ENCODE measurements at places on chromosomes 13 and 19.
A peak's percentile ranks its signal among the peaks of the same experiment; 100 is the strongest.

DNA sequence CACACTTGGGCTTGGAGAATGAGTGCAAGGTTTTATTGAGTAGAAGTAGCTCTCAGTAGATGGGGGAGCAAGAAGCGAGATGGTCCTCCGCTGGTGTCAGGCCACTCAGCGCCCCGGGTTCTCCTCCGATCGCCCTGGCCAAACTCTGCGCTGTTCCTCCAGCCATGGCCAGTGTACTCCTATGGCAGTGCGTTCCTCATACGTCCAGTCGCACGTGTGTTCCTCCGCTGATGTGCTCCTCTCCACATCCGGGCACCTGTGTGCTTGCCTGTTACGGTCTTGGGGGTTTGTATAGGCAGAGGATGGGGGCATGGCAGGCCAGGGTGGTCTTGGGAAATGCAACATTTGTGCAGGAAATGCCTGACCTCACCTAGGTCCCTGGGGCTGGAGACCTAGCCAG is 1899.4 kb downstream of the PCDH9 start:
- DNase-seq, result no peak

GRCh38 chr13:25241007-25241406 is 46.3 kb downstream of the MTMR6 start:
- no peak for DNase-seq

DNA sequence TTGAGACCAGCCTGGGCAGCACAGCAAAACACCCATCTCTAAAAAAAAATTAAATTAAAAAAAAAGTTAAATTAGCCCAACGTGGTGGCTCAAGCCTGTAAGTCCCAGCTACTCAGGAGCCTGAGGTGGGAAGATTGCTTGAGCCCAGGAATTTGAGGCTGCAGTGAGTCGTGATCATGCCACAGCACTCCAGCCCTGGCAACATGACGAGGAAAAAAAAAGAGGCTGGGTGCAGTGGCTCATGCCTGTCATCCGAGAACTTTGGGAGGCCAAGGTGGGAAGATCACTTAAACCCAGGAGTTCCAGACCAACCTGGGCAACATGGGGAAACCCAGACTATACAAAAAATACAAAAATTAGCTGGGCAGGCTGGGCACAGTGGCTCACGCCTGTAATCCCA is 2.2 kb upstream of the TMEM161A start:
- no peak for DNase-seq

DNA sequence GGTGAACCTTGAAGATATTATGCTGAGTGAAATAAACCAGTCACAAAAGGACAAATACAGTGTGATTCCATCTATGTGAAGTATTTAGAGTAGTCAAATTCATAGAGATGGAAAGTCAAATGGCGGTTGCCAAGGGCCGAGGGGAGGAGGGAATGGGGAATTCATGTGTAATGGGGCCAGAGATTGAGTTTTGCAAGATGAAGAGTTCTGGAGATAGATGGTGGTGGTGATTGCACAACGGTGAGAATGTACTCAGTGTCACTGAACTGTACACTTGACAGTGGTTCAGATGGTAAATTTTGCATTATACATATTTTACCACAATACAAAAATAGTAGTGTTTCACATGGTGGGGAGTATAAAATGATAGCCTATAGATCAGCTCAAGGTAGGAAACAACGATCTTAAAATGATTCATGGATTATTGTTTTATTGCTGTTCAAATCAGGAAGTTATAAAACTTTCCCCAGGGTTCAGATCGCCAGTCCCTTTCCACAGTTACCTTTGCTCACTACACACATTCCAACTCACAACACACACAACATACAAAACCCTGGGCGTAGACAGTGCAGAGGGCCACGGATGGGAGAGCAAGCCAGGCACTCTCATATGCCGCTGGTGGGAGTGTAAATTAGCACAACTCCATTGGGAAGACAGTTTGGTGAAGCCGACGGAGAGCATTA is 219.9 kb downstream of the ZIC5 start:
- no peak for DNase-seq

DNA sequence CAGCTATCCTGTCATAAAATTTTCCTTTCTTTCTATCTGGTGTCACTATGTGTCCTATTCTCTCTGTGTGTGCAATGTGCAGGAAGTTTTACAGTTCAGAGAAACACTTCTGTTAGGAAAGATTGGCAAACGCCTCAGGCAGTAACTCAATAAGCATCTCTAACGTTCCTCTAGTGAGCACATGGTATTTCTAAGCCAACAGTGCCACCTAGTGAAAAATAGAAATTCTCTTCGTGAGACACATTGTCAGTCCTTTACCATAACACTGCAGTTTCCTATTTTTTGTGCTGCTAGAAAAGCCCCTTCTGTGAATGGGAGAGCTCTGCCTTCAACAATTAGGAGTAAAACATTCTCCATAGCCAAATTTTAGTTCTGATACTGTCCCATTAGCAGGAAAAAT is 50.7 kb downstream of the ZNF723 start:
- no peak for DNase-seq

DNA sequence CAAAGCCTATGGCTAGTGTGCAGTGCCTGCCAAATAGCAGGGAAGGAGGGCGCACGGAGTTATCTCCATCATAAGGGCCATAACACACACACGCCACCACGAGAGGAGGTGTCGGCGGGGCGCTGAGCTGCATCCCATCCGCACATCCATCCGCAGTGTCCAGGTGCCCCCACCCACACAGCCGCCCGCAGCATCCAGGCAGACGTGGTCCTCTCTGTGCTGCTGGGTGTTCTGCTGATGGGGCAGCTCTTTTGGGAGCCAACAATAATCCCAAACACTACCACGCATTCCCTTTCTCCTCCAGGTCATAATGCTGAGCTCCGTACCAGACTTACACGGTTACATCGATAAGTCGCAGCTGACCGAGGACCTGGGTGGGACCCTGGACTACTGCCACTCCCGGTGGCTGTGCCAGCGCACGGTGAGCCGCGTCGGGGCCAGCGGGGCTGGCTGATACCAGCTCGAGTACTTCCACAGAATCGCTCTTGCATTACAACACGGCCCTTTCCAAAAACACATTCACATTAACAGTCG is 41.5 kb upstream of the F7 start:
- DNase-seq, result no peak

- no peak for DNase-seq
Measured at GRCh38 chr13:32824675-32825074, 191.5 kb upstream of the KL start.

- no peak for DNase-seq
Measured at GRCh38 chr19:6020972-6021805, 43.2 kb upstream of the RANBP3 start.

DNA sequence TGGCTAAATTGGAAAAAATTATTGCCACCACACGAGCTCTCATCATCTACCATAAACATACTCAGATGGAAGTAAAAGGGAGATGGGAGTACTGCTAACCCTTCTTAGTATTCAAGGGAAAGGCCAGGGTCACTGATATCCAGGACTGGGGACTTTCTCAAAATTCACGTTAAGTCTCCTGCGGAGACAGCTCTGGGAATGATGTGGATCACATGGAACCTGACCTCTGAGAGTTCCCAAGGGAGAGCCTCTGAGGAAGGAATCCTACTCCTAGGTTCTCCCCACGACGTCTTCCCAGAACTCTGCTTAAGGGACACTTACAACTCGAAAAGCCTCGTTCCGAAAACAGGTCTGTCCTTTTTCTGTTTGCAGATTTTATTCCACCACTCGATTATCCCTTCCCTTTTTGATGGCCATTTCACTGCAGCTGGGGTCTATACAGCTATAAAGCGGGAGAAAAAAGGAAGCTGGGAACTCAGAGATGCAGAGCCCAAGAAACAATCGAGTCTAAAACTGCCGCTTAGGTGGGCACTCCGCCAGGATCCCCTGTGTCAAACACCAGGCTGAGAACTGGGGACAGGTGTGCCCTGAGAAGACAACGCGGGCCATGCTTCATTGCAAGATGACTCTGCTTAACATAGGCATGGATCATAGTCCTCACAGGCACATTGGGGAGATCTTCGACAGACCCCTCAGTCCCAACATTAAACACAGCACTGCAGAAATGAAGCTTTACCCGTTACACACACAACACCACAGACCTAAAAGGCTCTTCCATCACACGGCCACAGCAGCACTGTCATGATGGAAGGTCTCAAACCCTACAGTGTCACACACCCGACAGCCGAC is 823 bp upstream of the ZNF567 start:
- DNase-seq, result no peak

DNA sequence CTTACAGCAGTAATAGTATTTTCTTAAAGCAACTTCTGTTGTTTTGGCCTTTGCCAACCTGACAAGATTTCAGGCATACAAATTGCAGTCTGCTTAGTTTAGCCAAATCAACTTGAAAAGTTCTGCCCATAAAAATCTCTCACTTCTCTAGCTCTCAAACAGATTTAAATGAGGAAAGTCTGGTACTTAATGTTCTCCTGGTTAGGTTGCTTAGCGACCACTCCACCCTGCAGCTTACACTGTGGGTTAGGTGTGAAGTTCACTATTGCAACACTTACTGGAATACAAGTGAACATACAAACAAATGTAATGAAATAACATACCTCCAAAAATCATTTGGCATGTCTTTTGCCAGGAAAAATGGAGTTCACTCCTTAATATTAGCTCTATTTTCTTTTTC is 178.7 kb upstream of the PCDH9 start:
- no peak for DNase-seq

DNA sequence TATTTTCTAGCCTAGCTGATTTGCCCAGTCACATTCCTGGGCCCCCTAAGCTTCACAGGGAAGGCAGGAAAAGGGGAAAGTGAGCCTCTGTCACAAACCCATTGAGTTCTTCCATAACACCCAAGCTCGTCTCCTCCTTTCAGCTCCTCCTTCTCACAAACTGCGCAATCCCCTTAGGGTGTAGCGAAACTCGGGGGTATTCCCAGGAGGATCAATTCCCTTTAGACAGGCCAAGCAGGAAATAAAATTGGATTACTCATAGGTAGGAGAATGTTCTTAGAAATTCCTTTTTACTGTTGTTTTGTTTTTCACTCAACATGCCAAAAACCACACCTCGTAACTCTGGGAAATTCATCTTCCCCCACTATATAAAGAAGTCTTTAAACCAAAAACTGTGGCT is 139.3 kb downstream of the IRS2 start:
- no peak for DNase-seq

- DNase-seq, result peak; percentile 90
Measured at GRCh38 chr19:48933382-48933932, at the start of gene DHDH. Gene DHDH, plus strand, starts transcription at chr19:48933699. Its CDS starts 23 bp downstream, at chr19:48933722.

DNA sequence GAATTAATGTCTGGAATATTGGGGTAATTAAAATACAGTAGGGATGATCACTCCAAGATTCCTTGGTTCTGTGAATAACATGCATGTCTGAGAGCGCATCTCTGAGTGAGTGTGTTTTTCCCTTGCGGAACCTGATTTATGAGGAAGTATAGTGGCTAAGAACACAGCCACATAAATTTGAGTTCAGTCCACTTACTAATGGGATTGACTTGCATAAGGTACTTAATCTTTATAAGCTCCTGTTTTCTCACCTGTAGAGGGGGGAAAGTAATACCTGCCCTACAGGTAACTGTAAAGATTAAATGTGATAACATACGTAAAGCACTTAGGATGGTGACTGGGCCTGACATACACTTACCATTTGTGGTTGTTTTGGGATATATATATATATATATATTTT is 60.8 kb downstream of the KLF5 start:
- no peak for DNase-seq

DNA sequence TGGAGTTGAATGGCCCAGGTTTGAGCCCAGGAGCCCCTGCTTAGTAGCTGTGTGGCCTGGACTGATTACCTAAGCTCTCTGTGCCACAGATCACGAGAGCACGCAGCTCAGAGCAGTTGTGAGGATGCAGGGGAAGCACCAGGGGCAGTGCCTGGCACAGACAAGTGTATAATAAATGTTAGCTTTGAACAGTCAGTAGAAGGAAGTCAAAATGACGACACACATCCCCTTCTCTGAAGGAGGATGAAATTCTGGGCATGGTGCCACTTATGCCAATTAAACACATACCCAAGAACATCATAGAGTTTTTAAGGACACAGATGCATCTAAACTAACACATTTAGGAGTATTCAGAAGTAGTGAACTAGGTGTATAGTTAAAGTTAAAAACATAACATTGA is 24.9 kb upstream of the SIGLEC11 start:
- no peak for DNase-seq

GRCh38 chr13:74250738-74251190 is 116.6 kb upstream of the KLF12 start:
- DNase-seq, result no peak

DNA sequence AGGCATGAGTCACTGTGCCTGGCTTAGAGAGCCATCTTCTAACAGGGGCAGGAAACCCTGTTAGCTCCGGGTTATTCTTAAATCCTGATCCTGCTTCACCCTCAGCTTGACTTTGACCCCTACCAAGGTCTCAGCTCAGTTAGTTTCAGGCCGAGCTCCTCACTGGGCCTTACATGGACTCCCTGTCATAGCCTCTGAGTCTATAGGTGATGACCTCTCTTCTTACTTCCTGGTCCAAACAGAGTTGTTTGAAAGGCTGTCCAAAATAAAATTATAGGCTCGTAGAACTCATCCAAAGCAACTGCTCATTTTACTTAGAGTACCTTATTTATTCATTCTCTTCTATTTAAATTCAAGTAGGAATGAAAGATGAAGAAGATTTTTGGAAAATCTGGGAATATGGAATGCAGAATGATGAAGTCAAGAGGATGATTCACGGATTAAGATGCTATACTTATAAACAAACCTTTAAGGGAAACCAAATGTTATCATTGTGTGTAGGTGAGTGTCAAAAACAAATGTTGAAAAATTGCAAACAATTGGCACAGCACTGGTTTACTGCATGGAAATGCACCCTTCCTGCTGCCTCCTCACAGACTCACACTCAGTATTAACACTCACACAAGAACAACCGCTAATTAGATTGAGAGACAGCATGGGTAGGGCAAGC is 174.1 kb downstream of the RGCC start:
- no peak for DNase-seq

DNA sequence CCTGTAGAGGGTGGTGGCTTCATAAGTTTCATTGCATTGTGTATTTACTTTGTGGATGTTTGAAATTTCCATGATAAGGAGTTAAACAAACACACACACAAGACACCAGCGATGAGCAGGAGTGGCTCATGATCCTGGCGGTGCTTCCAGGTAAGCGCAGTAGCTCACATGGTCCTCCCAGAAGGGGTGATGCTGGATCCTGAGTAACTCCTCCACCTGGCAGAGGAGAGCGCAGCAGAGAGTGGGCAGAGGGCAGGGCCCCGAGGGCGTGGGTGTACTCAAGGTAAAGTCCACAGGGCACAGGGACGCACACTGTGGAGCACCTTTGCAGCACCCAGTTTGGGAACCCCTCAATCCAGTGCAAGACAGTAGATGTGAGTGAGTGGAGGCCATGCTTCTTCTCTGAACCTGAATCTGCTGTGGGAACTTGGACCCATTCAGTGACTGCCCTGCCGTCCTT is 54.0 kb downstream of the RFX2 start:
- DNase-seq, result no peak

GRCh38 chr13:24664726-24665409 is 15.3 kb upstream of the ATP12A start:
- DNase-seq, result no peak

DNA sequence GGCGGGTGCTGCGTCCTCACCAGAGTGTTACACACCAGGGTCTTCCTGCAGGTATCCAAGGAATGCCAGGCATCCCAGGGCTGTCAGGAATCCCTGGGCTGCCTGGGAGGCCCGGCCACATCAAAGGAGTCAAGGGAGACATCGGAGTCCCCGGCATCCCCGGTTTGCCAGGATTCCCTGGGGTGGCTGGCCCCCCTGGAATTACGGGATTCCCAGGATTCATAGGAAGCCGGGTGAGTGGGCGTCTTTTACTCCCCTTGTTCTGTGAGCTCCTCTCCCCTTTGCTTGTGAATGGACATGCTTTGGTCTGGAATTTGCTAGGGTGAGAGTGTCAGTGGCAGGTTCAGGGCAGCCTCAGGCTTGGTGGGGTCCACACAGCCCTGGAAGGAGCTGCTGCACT is 75.9 kb downstream of the RAB20 start:
- DNase-seq, result no peak
